ENCODE measurements at places on chromosomes 16 and 17.

DNA sequence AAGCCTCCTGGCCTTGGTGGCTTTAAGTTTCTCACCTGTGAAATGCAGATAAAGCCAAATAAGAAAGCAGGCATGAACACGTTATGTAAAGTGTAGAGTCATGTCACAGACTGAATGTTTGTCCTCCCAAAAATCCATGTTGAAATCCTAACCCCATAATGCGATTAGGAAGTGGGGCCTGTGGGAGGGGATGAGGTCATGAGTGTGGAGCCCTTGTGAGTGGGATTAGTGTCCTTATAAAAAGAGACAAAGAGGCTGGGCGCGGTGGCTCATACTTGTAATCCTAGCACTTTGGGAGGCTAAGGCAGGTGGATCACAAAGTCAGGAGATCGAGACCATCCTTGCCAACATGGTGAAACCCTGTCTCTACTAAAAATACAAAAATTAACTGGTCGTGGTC is 19.5 kb upstream of the C16orf78 start:
- DNase-seq = no peak

DNA sequence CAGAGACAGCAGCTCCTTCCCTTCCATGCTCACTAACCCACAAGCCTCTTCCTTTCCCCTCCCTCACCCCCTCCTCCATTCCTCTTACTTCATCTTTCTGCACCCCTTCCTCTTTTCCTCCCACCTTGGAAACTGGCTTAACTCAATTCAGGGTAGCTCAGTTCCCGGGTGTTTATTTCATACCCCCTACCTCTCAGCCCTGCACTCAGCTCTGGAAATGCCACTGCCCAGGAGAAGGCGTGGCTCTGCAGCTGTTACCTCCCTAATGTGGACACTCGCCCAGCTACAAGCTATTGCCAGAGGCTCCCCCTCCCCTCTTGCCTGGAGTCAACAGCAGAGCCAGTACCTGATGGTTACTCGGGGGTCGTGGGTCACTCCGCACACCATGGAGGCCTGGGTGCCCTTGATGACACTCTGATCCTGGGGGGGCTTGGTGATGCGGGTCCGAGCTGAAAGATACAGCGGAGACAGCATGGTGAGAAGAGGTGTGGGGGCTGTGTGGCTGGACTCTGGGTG is 118.4 kb upstream of the CDC42EP4 start:
- DNase-seq = no peak

- no peak for DNase-seq
Measured at GRCh38 chr17:57406131-57406980, 150.0 kb downstream of the MSI2 start.

DNA sequence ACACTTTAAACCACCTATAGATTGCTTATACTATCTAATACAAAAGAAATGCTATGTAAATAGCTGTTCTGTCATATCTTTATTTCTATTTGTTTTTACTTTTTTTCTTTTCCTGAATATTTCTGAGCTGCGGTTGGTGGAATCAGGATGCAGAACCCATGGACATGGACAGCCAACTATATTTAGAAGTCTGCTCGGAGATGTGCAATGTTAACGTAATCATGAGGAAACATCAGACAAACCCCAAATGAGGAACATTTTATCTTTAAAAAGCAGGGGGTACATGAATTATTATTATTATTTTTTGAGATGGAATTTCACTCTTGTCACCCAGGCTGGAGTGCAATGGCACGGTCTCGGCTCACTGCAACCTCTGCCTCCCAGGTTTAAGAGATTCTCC is 31.4 kb upstream of the GHDC start:
- no peak for DNase-seq

- no peak for DNase-seq
Measured at GRCh38 chr17:7406235-7406825, 1.3 kb upstream of the NLGN2 start.

DNA sequence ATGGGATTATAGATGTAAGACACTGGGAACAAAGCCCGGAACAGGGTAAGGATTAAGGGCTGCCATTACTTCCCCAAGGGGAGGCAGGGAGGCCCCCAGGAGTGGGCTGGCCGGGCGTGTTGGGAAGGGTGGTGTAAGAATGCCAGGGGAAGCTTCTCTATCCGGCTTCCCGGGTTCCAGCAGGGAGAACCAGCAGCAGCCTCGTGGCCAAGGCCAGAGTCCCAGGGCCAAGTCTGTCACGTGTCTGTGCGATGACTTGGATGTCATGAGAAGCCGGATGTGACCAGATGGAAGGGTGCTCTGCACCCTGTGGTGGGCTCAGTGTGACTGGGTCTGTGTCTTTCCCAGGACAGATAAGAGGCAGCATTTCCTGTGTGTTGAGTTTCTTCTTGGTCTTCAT is 52.1 kb downstream of the SCNN1B start:
- DNase-seq = no peak

- no peak for DNase-seq
Measured at GRCh38 chr17:70295731-70296130, 126.4 kb downstream of the KCNJ2 start.

DNA sequence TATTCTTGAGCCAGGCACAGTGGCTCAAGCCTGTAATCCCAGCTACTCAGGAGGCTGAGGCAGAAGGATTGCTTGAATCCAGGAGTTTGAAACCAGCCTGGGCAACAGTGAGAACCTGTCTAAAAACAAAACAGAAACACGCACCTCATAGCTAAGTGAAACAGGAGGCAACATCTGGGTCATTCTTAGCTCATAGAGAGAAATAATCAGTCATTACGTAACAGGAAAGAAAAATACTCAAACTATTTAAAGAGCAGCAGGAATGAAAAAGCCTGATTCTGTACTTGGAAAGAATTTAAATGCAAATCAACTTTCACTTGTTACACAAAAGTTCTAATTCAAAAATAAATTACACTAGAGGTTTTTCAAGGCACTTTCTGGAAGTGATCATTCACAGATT is 17.2 kb downstream of the CHCT1 start:
- no peak for DNase-seq

DNA sequence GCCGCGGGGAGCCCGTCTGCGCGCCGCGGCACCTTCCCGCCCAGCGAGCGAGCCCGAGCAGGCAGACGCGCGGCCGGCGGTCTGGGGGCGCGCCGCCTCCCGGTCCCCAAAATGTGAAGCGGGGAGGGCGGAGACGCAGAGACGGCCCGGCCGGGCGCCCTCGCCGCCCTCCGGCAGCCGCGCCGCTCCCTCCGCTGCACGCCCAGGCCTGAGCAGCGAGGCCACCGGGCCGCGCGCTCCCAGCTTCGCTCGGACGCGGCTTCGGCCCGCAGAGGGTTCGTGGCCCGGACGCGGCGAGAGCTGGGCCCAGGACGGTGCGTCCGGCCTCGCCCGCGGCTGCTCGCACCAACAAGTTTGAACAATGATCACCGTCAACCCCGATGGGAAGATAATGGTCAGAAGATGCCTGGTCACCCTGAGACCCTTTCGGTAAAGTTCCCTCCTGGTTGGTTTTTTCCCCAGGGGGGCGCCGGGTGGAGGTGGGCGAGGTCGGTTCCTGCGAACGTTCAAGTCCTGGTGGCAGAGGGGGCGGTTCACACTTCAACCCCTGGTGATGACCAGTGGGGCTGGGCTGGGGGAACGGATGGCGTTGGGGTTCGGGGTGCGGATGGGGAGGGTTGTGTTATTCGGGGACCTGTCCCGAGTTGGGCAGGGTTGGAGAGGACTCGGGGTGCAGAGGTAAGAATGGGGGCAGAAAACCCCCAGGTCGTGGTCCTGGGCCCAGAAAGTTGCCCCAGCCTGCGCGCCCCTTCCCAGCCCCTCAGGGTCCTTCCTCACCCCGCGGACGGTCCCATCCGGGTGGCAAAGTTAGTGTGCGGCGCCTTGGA is 678 bp downstream of the MGAT5B start:
- DNase-seq = no peak

- DNase-seq = no peak
Measured at GRCh38 chr16:89442588-89442987, 47.8 kb downstream of the ANKRD11 start.

DNA sequence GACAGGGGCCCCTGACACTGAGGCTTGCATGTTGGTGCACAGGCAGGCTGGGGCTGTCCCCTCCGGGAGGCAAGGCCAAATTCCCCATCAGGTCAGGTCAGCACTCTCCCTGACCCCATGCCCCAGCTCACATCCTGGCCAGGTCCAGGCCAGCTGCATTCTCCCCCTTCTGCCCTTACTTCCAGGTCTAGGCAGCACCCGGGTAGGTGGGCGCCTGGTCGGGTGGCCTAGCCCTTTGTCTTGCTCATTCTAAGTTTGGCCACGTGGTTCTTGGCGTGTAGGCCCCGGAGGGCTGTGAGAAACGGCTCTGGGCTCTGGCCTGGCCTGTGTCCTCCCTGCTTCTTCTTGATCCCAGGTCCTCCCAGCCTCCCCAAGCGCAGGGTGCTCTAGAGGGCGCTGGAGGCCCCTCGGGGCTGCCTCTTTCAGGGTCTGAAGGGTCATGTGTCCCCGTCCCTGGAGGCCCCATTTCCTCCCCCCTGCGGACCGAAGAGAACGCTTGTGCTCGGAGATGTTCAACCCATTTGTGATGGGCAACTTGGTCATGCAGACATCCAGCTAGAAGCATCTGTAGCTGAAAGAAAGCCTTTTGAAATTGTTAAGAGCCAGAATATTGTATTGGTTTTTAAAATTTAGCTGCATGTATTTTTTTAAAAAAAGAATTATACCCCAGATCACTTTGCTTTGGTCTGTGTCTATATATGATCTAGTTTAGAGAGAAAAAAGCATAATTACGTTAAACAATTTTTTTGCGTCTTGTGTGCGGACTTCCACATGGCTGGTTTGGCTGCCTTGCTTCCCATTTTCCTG is 6.7 kb downstream of the BAHCC1 start:
- DNase-seq = no peak

- peak; percentile 87 for DNase-seq
Measured at GRCh38 chr17:78923660-78924453, 1.3 kb downstream of the TIMP2 start.

DNA sequence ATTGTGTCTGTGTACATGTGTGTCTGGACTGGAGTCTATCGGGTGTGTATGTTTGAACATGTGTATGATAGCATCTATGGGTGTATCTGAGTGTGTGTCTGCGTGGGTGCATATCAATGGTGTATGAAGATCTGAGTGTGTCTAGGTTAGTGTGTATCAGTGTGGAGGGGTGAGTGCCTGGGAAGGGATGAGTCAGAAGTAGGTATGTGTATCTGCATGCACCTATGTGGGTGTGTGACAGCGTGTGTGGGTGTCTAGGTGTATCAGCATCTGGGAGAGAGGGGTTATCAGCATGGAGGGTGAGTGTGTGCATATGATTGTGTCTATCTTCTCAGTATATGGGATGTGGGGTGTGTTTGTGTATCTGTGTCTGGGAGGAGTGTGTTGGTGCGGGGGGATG is 58.2 kb upstream of the LHX1 start:
- DNase-seq = no peak

DNA sequence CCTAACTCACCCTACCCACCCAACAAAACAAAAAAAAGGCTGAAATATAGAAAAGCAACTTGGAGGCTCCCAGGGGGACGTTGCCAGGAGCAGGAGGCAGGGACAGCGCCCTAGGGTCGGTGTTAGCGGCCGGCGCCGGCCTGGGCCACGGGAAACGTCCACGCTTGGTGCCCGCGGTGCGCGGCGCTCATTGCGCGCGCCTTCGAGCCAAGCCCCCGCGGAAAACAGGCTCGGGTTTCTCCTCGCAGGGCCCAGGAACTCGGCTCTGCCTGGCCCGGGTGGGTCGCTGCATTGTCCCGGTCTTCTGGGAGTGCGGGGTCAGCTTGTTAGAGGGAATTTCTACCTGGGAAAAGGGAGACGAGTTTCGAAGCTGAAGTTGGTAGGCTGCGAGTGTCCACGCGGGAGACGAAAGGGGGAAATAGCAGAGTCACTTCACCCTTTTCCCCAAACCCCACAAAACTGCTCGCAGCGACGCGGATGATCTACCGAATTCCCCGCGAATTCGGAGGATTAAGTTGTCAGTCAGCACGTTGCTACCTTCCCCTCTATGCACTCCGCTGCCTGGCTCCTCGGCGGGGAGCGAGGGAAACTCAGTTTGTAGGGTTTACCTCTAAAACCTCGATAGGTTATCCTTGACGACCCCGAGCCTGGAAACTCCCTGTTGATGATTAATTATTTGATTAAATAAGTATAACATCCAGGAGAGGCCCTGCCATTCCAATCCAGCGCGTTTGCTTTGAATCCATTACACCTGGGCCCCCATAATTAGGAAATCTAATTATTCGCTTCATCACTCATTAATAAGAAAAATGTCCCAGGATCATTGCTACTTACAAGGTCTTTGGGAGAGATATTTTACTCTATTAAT is 751 bp upstream of the FOXC2 start:
- peak; percentile 35 for DNase-seq

DNA sequence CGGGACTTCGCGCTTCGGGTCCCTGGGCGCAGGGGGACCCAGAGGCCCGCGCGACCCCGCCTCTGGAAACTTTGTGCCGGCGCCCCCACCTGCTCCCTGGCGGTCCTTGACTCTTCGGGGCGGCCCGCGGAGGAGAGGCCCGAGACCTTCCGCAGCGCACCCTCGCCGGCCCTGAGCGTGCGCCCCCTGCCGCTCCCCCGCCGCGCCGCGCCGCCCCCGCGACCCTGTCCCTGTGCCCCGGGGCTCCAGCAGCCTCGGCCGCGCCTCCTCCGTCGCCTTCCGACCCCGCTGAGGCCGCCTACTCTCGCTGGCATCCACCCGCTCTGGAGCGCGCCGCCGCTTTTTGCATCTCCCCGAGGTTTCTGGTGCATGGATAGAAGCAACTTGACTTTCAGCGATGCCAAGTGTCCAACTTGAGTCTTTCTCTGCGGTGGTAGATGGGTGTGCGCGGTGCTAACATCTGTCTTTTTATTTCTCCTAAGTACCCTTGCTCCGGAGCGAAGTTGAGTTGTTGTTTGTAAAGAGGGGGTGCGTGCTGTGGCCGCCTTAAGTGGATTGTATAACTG is 414 bp downstream of the DUSP14 start:
- peak; percentile 88 for DNase-seq

DNA sequence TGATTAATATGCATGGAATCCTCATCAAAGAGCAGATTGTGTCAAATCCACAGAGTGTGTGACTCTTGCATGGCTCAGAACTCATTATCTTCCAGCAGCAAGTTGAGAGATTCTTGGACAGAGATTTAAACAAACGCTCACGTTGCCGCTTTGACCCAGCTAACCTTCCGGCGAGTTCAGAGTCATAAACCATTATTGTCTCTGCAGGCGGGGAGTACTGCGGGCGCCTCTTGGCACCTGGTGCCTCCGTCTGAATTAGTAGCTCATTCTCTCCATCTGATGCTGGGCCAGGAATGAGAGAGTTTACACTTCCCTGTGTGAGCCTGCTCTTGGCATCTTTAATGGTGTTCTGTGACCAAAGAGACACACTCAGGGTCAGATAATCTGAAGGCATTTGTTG is 138.6 kb upstream of the WSCD1 start:
- DNase-seq = no peak

GRCh38 chr16:5196204-5196603 is 98.6 kb upstream of the EEF2KMT start:
- no peak for DNase-seq

GRCh38 chr17:409308-409847 is 56.8 kb upstream of the RPH3AL start:
- DNase-seq = no peak

Measured in suprapubic skin (tissue), 4 donors.